ENCODE measurements at places on chromosomes 3 and 15.
A peak's percentile ranks its signal among the peaks of the same experiment; 100 is the strongest.

DNA sequence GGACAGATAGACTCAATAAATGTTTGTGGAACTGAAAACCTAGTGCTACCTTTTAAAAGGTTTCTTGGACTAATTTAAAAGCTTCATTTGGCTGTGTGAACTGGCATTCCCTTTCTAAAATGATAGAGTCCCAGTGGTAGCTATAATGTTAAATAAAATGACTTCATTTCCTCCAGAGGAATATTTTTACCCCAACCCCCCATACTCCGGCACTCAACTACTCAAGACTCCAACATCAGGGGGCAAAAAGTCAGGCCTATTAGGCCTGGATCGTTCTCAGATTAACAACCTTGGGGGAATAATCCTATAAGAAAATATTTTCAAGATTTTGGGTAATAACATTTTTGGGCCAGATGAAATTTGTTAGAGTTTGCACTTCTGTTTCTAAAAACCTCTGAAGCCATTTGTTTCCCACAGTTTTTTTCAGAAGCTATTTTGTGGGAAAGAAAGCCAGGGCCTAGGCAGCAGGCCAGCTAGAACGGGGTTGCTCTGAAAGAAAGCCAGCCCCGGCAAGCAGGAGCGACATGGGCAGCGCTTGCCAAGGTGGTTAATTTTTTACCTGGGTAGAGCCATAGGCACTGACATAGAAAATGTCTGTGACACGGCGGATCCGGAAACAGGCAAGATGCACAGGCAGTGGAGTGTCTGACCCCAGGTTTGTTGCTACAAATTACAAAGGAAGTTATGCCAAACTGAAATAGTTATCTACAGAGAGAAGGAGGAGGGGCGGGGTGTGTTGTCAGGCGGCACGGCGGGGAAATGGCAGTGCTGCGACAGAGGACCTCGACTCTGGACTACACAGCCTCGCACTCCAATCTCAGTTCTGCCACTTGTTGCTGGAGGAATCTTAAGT, 84.6 kb downstream of the MAGI1 start:
- no peak for DNase-seq

DNA sequence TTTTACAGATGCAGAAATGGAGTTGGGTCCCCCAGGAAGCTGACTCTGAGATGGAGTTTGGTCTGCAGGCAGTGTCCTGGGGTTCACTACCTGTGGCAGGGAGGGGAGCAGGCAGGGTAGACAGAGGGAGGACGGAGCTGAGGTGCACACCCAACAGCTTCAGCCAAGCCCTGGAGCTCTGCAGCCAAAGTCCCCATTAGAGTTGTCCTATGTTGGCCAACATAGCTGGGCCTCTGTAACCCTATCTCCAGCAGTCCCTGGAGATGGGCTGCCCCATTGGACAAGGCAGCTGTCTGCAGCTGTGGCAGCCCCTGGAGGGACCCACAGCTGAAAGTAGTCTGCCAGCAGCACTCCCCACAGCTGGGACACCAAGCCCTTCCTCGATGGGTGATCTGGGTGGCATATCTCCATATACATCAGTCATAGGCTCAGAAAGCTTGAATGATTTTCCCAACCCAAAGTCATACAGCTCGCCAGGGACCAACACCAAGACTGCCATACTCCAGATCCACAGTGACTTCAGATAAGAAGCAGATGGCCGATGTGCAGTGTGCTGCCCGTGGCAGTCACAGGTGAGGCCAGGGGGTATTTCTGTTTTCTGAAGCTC, 31.9 kb downstream of the STARD5 start:
- DNase-seq = no peak

GRCh38 chr3:192905980-192906678, 11.5 kb downstream of the MB21D2 start:
- no peak for DNase-seq

DNA sequence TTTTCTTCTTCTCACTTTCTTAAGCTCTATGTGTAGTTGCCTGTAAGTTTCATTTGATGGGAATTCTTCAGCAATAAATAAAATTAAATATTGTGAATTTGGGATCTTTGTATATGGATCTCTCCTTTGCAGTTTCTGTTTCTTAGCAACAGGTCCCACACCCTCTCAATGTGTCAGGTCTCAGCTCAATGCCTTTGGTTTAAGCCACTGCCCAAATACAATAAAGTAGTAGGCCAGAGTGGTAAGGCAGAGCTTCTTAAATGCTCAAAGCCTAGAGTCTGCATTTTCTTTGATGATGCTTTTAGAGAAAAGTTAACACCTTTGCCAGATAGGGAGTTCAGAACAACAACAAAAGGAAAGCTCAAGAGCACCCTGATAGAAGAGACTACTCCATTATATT, 343.7 kb downstream of the NSUN3 start:
- DNase-seq = no peak

- DNase-seq = no peak
Measured at GRCh38 chr3:167738037-167738436, 2.5 kb downstream of the SERPINI1 start.

- peak; percentile 38 for DNase-seq
Measured at GRCh38 chr15:72375501-72375845, 341 bp downstream of the HEXA start.

DNA sequence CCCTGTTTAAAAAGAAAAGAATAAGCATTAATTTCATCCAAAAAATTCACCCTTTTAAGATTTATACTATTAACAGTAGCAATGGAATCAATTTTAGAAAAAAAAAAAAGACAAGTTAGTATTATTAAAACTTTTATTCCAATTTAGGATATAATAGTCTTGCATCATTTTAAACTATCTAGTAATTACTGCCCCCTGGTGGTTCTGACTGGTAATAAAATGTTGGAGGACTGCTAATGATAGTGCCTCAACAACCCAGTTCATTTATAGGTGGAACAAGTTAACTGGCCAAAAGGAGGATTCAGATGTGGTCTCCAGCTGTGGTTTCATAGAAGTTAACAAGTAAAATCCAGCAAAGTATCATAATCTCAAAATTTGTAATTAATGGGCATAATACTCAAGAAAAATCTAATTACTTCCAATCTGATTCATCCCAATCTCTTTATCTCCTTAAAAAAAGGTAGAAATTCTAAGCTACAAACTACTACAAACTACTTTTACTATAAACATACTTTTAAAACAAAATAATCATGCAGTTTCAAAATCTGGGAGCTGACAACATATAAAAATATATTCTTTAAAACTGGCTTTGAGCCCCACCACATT, 30.7 kb upstream of the WDR49 start:
- DNase-seq = peak; percentile 56

- DNase-seq = no peak
Measured at GRCh38 chr3:144351011-144351410, 379.4 kb downstream of the DIPK2A start.

- no peak for DNase-seq
Measured at GRCh38 chr3:9659849-9660248, 10.5 kb downstream of the MTMR14 start.

DNA sequence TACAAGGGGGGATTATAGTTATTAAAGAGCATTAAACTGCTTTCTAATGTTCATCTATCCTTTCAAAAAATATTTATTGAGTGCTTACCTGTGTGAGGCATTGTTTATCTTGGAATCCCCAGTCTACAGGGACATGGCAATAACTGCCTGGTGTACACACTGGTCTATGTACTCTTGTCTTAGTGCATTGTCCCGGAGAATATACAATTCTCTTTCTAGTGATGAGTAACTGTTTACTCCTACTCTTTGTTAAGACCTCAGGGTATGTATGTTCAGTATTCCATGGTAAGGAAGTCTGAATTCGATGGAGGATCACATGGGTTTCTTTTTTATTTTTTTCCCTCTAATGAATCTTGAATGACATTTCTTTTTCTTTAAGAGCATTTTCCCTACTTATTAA, 772.4 kb upstream of the NR2F2 start:
- DNase-seq = no peak

DNA sequence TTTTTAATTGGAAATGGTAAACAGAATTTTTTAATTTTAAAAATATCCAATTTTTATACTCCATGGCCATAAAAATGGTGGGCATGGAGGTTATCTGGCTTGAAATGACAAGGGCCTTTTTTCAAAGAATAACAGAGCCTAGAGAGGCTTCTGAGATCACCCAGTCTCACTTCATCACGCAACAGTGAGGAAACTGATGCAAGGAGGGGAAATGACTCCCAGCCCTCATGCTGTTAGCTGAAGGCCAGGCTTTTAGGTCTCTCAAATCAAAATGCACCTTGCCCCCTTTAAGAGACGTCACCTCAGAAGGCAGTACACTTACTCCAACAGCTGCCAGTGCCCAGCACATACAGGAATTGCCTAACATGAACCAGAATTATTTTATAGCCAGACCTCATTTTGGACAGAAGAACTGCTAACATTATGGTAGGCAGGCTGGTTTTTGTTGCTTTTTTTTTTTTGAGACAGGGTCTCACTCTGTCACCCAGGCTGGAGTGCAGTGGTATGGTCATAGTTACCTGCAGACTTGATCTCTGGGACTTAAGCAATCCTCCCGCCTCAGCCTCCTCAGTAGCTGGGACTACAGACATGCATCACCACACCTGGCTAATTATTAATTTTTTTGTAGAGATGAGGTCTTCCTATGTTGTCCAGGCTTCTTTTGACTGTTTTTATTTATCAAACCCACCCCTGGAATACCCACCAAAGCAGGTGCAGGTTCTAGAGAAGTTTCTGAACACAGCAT, 9.1 kb downstream of the RAB43 start:
- no peak for DNase-seq

- DNase-seq = no peak
Measured at GRCh38 chr3:133994166-133994890, 35.4 kb downstream of the SLCO2A1 start.

DNA sequence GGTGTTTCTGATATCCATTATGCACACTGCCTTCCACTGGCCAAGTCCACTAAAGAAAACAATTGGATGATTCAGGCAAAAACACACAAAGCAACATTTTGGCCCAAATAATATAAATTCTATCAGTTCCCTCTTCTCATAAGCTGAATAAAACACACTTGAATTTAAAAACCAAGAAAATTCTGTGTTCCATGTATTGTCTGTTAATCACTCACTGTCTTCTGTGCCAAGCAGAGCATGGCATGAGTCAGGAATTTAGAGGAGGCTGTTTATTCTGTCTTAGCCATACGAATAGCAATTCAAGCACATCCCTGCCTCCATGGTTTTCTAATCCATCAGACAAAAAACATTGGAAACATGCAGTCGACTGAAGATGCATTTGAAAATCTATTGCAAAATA, 215.6 kb upstream of the UMPS start:
- DNase-seq = no peak

- no peak for DNase-seq
Measured at GRCh38 chr3:134795746-134796280, 753 bp downstream of the EPHB1 start.

GRCh38 chr3:171237009-171237385, 210.5 kb upstream of the SLC2A2 start:
- DNase-seq = no peak

GRCh38 chr3:8563597-8563996, 62.0 kb downstream of the LMCD1 start:
- no peak for DNase-seq

DNA sequence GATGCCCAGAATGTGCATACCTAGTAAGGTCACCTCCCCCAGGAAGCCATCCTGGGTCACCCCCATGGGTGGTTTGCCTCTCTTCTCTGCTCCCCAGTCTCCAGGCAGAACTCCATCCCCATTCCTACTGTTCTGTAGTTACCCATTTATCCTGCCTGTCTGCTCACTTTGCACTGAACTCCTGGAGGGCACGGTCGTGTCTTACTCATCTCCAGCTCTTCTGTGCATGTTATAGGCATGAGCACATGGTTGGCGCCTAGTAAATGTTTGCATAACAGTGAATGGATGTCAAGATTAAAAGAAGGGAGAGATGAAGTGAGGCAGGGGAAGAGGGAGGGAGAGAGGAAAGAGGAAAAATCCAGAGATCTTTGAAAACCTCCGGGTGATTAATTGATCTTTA, 208.4 kb upstream of the TRIM42 start:
- DNase-seq = no peak

All from activated T-cell treated with anti-CD3 and anti-CD28 coated beads for 4 hours (primary cell).